GM12892 (cell line): ENCODE measurements at places on chromosomes 16 and 17.

GRCh38 chr17:36827081-36827480 is 110.2 kb upstream of the LHX1 start:
- DNase-seq: no peak

GRCh38 chr16:30352488-30353401 is 2.4 kb downstream of the CD2BP2 start:
- no peak for DNase-seq

GRCh38 chr17:7862692-7863437 is 5.1 kb downstream of the CYB5D1 start:
- DNase-seq: no peak

- no peak for DNase-seq
Observed at GRCh38 chr16:19003935-19004334, 20.2 kb downstream of the TMC7 start.
